Activated T-cell treated with anti-CD3 and anti-CD28 coated beads, Interleukin-2, amount 50 U/mL, for 72 hours (primary cell): ENCODE measurements at places on chromosomes 3 and 15. TPM values are rescaled to one million over a fixed set of nuclear protein-coding genes. Genes with fewer than 3 reads are reported as not detected.
A peak's percentile ranks its signal among the peaks of the same experiment; 100 is the strongest.

DNA sequence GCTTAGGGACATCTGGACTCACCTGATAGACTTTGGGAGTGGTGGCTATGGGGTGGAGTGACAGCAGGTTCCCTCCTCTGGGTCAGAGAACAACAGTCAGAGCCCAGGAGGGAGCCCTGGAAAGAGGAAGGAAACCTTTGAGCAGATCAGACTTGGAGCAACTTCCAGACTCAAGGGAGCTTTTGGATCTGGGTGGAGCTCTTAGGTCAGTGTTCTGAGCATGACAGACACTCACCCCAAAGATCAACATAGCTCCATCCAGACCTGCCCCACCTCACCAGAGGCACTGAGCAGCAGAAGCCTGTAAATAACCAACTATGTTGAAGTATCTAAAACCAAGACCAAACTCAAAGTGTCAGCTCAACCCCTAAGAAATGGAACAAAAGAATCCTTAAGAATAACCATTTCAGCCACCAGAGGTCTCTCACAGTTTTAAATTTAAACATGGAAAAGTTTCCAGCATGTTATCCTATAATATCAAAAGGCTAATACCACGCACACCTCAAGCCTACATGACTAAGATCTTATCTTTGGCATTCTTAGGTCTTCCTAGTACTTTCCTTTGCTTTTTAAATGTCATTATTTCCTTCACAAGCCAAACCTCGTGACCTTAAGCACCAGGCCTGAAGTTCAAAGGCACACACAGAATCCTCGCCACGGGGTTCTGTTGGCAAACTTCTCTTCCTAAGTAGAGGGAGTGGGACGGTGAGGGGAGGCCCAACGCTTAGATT is 56.4 kb downstream of the UMPS start:
- DNase-seq, result no peak

DNA sequence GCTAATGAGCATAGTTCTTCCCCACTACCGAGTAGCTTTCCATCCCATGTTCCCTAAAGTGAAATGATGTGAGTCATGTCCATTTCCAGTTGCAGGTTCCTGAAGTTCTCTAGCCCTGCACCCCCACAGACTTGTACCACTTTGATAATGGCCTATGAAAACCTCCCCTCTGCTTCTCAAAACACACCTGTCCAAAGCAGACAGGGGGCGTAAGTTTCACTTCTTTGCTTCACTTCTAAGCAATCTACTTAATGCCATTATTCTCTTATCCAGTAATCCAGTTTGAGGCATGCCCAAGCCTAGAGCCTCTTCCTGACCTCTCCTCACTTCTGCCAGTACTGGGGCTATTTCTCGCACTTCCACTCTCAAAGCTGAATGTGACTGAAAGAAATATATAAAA is 305.1 kb downstream of the IGSF11 start:
- DNase-seq, result no peak

DNA sequence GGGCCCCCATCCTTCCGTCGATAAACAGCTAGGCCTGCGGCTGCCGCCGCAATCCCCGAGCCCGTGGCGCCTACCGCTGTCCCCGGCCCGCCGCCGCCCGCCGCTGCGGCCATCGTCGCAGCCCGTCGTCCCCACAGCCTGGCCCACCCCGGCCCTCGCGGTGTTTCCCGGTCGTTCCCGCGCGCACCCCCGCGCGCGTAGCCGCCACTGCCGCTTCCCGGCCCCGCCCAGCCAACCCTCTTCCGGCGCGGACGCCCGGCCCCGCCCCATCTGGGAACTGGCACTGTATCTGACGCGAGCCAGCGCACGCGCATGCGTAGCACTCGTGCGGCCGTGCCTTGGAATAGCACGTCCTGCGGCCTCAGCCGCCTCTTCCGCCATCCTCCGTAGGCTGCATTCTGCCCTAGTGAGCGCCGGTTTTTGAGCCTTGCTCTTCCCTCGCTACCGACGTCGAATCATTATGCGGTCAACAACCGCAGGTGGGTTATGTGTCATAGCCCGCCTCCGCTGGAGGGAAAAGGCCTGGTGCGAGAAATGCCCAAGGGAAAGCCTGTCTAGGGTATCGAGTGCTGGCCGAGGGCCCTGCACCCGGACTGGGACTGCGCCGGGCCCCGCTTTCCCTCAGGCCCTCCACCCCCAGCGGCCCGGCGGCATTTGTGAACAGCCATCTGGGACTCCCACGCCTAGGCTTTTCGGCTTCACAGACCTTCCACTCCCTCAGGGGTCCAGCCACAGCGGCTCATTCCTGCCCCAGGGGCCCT is at the start of gene SMARCC1:
Gene SMARCC1 (minus strand): TSS at position 209 of the 761 bp plus-strand sequence. CDS start 96 bp downstream, at position 113.
- peak; percentile 98 for DNase-seq

GRCh38 chr3:112293368-112294321 is at the start of gene SLC9C1:
Gene SLC9C1 (minus strand): TSS chr3:112294216. CDS start chr3:112286791, 7,425 bp downstream.
- peak; percentile 29 for DNase-seq

DNA sequence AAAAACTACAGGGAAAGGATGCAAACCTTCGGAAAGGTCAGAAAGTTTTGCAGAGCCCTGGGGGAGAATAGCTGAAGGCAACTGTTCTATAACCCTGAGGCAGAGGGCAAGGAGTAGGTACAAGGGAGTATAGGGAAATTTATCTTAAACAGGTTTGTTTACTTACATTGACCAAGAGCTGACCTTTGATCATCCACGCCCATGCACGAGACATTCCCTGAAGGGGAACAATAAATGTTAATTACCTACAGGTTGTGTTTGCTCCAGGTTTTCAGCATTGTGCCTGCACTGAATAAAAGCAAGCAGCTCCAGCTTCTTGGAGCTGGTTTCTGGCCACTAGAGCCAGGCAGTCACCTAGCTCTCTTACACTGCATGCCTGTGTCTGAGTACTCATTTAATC is 524.5 kb upstream of the TGFBR2 start:
- no peak for DNase-seq

Gene GADL1
- total RNA-seq, result not detected

DNA sequence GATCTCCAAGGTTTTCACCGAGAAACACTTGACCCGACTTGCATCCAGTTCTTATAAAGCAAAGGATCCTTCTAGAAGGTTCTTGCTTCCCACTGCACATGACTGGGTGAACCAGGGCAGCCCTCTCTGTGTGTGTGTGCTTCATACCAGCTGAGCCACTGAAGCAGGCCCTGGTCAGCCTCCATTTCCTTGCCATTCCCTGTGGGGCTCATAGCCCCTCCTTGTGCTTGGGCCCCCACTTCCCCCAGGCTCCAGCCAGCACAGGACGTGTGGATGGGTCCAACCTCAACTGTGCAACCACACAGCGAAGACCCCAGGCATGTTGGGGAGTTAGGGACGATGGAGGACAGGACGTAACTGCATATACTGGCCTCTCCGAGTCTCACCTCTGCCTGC is 15.5 kb downstream of the KLF15 start:
- no peak for DNase-seq

DNA sequence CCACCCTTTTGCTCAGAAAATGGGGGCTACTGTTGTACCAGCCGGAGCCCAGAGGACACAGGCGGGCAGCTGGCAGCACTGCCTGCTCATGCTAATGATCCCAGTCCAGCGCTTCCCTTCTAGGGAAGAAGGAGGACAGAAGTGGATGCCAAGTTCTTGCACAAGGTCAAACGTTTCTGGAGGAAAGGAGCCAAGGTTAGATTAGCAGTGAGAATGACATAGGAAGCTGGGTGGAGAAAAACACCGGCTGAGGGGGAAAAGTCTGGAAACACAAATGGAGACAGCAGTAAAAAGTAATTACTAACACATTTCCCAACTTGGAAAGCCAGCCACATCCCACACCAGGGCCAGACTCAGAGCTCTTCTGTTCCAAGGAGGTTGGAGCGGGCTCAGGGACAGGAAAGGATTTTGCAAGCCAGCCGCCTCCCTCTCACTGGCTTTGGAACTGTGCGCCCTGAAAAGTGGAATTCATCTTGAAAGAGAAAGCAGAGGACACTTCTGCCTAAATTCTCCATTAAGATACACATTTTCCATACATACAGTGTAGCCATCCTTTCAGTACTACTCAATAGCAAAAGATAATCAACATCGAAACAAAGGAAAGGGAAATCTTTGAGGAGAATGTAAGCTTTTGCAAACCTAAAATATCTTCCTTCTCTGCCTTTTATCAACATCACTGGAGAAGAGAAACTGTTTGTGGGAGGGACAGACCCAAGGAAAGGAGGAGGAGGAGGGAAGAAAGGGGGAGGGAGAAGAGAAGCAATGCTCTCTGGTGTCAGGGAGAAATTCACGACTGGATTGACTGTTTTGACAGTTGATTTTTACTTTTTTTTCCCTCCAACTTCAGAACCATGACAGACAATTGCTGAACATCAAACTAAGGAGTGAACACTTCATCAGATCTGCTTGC is 133.6 kb downstream of the CD47 start:
- DNase-seq, result no peak

GRCh38 chr3:168796339-168796738 is 700.6 kb upstream of the GOLIM4 start:
- DNase-seq, result no peak

Gene ANKRD34C
- total RNA-seq, result not detected

- no peak for DNase-seq
Observed at GRCh38 chr3:152405915-152406802, 137.4 kb downstream of the MBNL1 start.

Gene ATG3
- total RNA-seq, result 52.0 TPM

GRCh38 chr3:15819576-15819975 is 21.8 kb upstream of the ANKRD28 start:
- DNase-seq, result no peak

Gene NEIL1
- total RNA-seq, result 11.0 TPM

Gene MAP1A
- 0.82 TPM for total RNA-seq

- peak; percentile 56 for DNase-seq
Observed at GRCh38 chr15:41417418-41418195, 712 bp downstream of the RTF1 start.

Gene C3orf85
- not detected for total RNA-seq

Gene TMEM41A
- 19.8 TPM for total RNA-seq

DNA sequence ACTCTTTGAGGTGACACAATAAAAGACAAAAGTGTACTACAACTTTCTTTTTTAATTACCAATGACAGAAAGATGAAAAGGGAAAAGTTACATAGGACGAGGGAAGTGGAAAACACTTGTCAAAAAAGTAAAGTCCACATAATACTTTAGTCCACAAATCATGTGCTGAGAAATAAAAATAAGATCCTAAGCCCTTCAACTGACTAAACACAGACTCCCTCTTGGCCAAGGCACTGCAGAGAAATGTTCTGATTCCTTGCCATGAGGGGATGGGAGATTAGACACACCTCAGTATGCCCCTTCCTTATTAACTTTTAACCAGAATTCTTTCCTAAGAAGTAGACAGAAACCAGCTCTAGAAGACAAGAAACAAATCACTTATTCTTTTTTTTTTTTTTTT is 59.5 kb upstream of the TGFBR2 start:
- no peak for DNase-seq

- no peak for DNase-seq
Observed at GRCh38 chr3:169299889-169300288, 363.6 kb downstream of the MECOM start.

Gene P2RY14
- 0.34 TPM for total RNA-seq

Gene STAC
- total RNA-seq, result not detected

GRCh38 chr3:23406601-23407000 is 203.5 kb downstream of the UBE2E2 start:
- no peak for DNase-seq

Gene CCDC39
- not detected for total RNA-seq

GRCh38 chr15:41622901-41623300 is 37.3 kb upstream of the MGA start:
- no peak for DNase-seq

Gene CEP19
- 5.3 TPM for total RNA-seq

GRCh38 chr15:88326924-88327323 is 70.4 kb upstream of the NTRK3 start:
- DNase-seq, result no peak

- DNase-seq, result peak; percentile 88
Observed at GRCh38 chr3:52001443-52001974, 5.8 kb upstream of the RPL29 start.

DNA sequence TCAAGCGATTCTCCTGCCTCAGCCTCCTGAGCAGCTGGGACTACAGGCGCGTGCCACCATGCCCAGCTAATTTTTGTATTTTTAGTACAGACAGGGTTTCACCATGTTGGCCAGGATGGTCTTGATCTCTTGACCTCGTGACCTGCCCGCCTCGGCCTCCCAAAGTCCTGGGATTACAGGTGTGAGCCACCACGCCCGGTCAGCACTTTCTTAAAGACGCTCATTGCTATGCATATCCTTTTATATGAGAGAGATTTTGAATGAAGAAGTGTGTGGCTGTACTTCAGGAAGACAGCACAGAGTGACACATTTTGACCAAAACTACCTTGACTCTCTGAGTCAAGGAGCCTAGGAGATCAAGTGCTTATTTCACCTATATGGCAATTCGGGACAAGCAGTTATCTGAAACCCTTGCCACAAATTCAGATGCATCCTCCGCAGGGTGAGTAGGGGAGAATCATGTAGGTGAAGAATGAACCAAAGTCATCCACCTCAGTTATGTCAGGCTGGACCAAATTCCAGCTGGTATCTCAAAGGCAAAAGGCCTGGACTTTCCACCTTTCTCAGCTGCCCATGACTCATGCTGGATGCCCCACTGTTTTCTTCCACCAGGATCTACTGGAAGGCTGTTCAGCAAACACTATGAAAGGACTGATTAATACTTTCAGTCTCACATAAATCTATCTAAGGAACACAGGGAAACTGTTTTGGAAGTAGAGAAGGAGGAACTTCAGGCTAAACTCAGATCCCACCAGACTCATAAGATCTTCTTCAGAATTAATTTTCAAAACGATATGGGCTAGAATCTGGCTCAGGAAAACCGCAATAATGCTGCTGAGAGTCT is 31.9 kb downstream of the SUSD5 start:
- no peak for DNase-seq

Gene NR2C2
- 79.1 TPM for total RNA-seq

Gene IGF2BP2
- total RNA-seq, result 0.53 TPM

GRCh38 chr3:170016057-170016456 is 21.7 kb upstream of the GPR160 start:
- DNase-seq, result no peak

- DNase-seq, result no peak
Observed at GRCh38 chr3:22175947-22176346, 424.9 kb upstream of the ZNF385D start.

DNA sequence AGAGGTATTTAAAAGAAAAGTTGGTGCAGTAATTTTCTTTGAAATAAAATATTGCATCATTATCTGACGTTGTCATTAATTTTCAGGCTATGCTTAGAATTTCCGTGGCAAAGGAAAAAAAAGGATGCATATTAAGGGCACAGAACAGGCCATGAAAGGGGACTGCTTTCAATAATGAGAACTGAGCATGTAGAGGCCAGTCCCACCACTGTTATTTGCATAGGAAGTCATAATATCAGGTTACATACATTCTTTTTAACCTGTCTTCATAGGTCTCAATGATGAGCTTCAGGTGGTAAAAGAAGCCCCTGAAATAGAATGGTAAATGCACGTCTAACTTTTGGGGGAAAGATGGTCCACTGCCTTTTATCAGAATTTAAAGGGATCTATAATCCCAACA is 272.1 kb upstream of the ALCAM start:
- no peak for DNase-seq
